ENCODE measurements at places on chromosomes 7 and 10. TPM values are rescaled to one million over a fixed set of nuclear protein-coding genes. Genes with fewer than 3 reads are reported as not detected.

Gene CALML3
- total RNA-seq, result not detected

Gene CCL24
- total RNA-seq, result not detected

Gene ZNF804B
- 0.20 TPM for total RNA-seq

Gene COL1A2
- total RNA-seq, result 67.0 TPM

Gene BAMBI
- 61.1 TPM for total RNA-seq

Gene SPDYE1
- total RNA-seq, result not detected

Gene GCC1
- 10.1 TPM for total RNA-seq

Gene SCIN
- total RNA-seq, result 0.93 TPM

Gene NEUROD6
- not detected for total RNA-seq

Gene RHBDD2
- total RNA-seq, result 60.0 TPM

Gene AKR1C8
- not detected for total RNA-seq

Gene CTTNBP2
- 4.4 TPM for total RNA-seq

Gene HOXA1
- total RNA-seq, result not detected

Gene HUS1
- 25.4 TPM for total RNA-seq

Gene NUP205
- 14.3 TPM for total RNA-seq

Gene MMRN2
- total RNA-seq, result 57.0 TPM

Gene NHLRC2
- 38.6 TPM for total RNA-seq

Gene RELN
- 8.0 TPM for total RNA-seq

Gene FAM25A
- total RNA-seq, result not detected

Gene PDK4
- 337 TPM for total RNA-seq

Gene CEP41
- total RNA-seq, result 5.5 TPM

Gene SPAM1
- not detected for total RNA-seq

Gene PDCD11
- 11.2 TPM for total RNA-seq

Gene C10orf105
- not detected for total RNA-seq

Gene HOXA11
- not detected for total RNA-seq

Gene DTX2
- 7.9 TPM for total RNA-seq

Gene SMO
- total RNA-seq, result 4.7 TPM

Gene ABCC2
- 0.15 TPM for total RNA-seq

Gene ASB10
- 11.6 TPM for total RNA-seq

Gene COPG2
- 19.3 TPM for total RNA-seq

Gene EBF3
- 6.9 TPM for total RNA-seq

Gene LIPF
- total RNA-seq, result not detected

Gene TFAM
- 15.1 TPM for total RNA-seq

Gene LOXL4
- 1.5 TPM for total RNA-seq

Gene SEMA3D
- 1.5 TPM for total RNA-seq

Gene NCOA4
- 155 TPM for total RNA-seq

Gene WIPF3
- total RNA-seq, result 2.9 TPM

Gene TEX47
- not detected for total RNA-seq

Gene TDRD1
- total RNA-seq, result 1.1 TPM

Gene OR6V1
- total RNA-seq, result not detected

Gene SLC26A3
- total RNA-seq, result not detected

Gene MYH16
- not detected for total RNA-seq

Gene AOC1
- not detected for total RNA-seq

Gene C10orf143
- total RNA-seq, result 0.93 TPM
